Epithelial cell of alveolus of lung (primary cell): ENCODE measurements at places on chromosomes 5 and 9. TPM values are rescaled to one million over a fixed set of nuclear protein-coding genes. Genes with fewer than 3 reads are reported as not detected.

Gene NIM1K
- 0.78 and 0.96 TPM in 2 replicates for total RNA-seq

Gene HRH2
- not detected in 2 replicates for total RNA-seq

Gene WNT8A
- not detected in 2 replicates for total RNA-seq

Gene CYSRT1
- total RNA-seq = under 0.01 and 1.9 TPM in 2 replicates

Gene CD180
- total RNA-seq = not detected in 2 replicates

Gene IL11RA
- total RNA-seq = 10.2 and 13.3 TPM in 2 replicates

Gene CCDC187
- not detected in 2 replicates for total RNA-seq

Gene NDUFS4
- total RNA-seq = 116 and 181 TPM in 2 replicates

Gene NR6A1
- total RNA-seq = 0.52 TPM in 1 of 2 replicates, not detected in the other

Gene C1QTNF3
- 0.13 and 0.64 TPM in 2 replicates for total RNA-seq

Gene OTP
- 0.24 TPM in 1 of 2 replicates, not detected in the other for total RNA-seq

Gene DHX29
- total RNA-seq = 23.0 and 27.0 TPM in 2 replicates

Gene GRXCR2
- total RNA-seq = not detected in 2 replicates

Gene CCNO
- total RNA-seq = 0.65 TPM in 1 of 2 replicates, not detected in the other

Gene POU5F2
- total RNA-seq = 0.13 and 0.64 TPM in 2 replicates

Gene SV2C
- total RNA-seq = not detected in 2 replicates

Gene ANAPC2
- 7.8 and 20.0 TPM in 2 replicates for total RNA-seq

Gene SLCO4C1
- total RNA-seq = 0.16 and 0.52 TPM in 2 replicates

Gene ARHGEF37
- total RNA-seq = 0.16 and 0.78 TPM in 2 replicates

Gene TRPM3
- total RNA-seq = 0.13 and 0.32 TPM in 2 replicates

Gene MAMDC2
- total RNA-seq = 2.6 and 5.0 TPM in 2 replicates

Gene UGT3A2
- total RNA-seq = not detected in 2 replicates

Gene DOCK8
- 0.24 and 0.52 TPM in 2 replicates for total RNA-seq

Gene SH3PXD2B
- total RNA-seq = 30.8 and 33.9 TPM in 2 replicates

Gene QSOX2
- 10.6 and 17.2 TPM in 2 replicates for total RNA-seq
